Osteoblast (primary cell): ENCODE measurements at places on chromosomes 3 and 15. TPM values are rescaled to one million over a fixed set of nuclear protein-coding genes. Genes with fewer than 3 reads are reported as not detected.

UBE2E2 gene
- 49.6 and 59.2 TPM in 2 replicates for total RNA-seq

ILDR1 gene
- total RNA-seq: not detected in 2 replicates

DNA sequence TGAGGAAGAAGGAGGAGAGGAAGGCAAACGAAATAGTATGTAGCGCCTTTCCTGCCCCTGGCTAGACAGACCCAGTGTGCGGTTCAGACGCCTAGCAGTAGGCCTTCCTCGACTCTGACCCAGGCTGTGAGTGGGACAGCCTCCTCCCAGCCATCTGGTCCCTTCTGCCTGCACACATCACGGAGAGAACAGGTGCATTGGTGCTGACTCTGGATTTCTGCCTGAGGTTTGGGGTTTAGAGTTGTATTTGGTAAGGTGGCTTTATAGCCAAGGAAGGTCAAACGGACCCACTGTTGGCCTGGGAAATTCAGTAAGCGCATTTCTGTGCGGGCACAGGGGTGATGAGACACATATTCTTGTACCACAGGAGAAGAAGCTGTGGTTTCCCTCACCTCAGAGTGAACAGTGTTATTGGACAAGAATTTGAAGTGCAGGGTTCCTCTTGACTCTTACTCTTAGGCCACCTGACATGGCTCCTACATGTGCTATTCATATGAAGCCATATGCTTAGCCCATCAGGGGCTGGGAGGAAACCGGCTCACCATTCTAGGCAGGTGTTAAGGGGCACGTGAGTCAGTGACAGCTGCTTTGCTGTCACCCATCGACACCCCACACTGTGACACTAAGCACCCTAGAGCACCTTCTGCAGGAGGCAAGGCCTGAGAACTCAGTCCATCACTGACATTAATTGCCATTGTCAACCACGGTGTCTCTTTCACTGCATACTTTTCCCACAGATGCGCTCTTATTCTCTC, 143.3 kb downstream of the CHDH start:
- no peak for DNase-seq

MINAR1 gene
- 2.1 and 2.5 TPM in 2 replicates for total RNA-seq

GRCh38 chr3:127525373-127525772, 65.2 kb downstream of the TPRA1 start:
- peak; percentile 75 for DNase-seq

- DNase-seq: no peak
Observed at GRCh38 chr3:125206934-125207333, 5.6 kb downstream of the SLC12A8 start.

DNA sequence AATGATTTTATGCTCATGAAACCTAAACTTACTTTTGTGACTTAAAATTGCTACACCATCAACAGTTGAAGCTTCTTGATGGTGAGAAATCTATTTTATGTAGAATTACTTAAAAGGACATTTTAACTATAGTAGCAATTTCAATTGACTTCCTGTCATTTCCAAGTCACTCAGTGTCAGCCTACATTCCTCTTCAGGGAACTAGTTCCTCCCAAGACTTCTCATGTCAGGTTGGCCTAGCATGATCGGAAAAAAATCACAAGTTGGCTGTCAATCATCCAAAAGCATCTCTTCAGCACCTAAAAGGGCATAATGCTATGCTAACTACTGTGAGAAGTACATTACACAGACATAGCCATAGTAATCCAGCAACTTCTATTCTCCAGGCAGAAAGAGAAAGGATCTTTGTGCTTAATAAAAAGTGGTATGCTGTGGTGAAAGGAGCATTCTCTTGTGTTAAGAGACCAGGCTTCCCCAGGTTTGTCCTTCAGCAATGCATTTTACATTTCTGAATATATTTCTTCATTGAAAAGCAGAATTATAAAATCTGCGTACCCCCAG, 893.7 kb downstream of the AGBL1 start:
- no peak for DNase-seq

NSMCE3 gene
- total RNA-seq: 9.8 and 10.0 TPM in 2 replicates

DNA sequence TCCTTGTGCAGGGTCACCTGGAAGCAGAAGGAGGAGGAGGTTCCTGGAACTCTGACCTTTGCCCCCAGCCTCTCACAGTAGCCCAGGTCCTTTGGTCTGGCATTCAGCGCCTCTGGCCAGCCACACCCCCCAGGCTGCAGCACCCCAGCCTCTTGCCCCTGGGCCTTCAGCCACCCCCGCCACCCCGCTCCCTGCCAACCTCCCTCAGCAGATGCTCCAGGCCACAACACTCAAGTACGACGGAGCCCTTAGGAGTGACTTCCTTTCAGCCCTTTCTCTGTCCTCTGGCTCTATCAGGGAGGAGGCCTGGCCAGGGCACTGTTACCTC, 45.2 kb downstream of the GRIP2 start:
- peak; percentile 61 for DNase-seq

ATP13A5 gene
- not detected in 2 replicates for total RNA-seq

GOLGA6B gene
- total RNA-seq: not detected in 2 replicates

DNA sequence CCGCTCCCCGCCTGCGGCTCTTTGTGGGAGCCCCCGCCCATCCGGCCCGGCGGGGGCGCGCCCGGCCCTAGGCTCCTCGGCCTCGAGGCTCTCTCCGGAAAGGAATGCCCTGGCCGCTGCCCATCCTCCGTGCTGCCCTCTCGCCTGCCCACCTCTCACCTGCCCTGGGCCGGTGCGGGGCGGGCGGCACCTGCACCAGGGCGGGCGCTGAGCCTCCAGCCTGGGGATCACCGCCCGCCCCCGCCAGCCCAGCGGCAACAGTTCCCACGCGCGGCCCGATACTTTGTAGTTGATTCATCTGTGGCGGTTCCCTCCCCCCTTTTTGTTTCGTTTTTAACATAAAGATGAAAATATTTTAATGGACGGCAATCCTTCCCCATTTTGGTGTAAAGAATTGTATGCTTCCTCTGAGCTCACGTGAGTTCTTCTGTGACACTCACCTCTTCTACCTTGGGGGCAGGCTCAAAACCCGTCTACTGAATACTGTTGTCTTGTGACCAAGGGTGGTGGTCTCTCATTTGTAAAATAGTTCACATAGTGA, 1.9 kb downstream of the KLF13 start:
- peak; percentile 95 for DNase-seq

GUCA1C gene
- not detected in 2 replicates for total RNA-seq

FBXW12 gene
- not detected in 2 replicates for total RNA-seq

GRCh38 chr3:179015551-179016020, 56.0 kb downstream of the ZMAT3 start:
- no peak for DNase-seq

CDAN1 gene
- 7.6 and 9.7 TPM in 2 replicates for total RNA-seq

C3orf70 gene
- 1.4 and 1.5 TPM in 2 replicates for total RNA-seq
